AG10803 (cell line): ENCODE measurements at places on chromosomes 2 and 18.

DNA sequence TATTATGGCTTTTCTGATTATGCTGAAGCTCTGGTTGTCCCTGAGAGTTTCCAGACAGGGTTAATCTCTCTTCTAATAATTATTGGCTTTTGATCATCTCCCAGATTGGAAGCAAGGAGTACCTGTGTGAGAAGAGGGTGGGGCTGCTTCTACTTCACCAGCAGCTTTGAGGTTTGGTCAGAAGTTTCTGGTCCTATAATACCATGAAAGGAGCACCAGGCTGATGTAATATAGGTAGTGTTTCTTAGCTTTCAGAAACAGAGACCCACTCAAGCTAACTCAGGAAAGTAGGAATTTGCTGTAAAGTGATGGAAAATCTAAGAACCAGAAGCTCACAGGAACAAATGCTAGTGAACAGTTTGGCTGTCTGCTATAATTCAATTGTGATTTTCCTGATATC is 57.6 kb downstream of the SGPP2 start:
- DNase-seq, result no peak

GRCh38 chr18:59379772-59380522 is 20.9 kb upstream of the LMAN1 start:
- peak; percentile 70 for DNase-seq

GRCh38 chr2:105875241-105875640 is 130.5 kb downstream of the NCK2 start:
- DNase-seq, result no peak

DNA sequence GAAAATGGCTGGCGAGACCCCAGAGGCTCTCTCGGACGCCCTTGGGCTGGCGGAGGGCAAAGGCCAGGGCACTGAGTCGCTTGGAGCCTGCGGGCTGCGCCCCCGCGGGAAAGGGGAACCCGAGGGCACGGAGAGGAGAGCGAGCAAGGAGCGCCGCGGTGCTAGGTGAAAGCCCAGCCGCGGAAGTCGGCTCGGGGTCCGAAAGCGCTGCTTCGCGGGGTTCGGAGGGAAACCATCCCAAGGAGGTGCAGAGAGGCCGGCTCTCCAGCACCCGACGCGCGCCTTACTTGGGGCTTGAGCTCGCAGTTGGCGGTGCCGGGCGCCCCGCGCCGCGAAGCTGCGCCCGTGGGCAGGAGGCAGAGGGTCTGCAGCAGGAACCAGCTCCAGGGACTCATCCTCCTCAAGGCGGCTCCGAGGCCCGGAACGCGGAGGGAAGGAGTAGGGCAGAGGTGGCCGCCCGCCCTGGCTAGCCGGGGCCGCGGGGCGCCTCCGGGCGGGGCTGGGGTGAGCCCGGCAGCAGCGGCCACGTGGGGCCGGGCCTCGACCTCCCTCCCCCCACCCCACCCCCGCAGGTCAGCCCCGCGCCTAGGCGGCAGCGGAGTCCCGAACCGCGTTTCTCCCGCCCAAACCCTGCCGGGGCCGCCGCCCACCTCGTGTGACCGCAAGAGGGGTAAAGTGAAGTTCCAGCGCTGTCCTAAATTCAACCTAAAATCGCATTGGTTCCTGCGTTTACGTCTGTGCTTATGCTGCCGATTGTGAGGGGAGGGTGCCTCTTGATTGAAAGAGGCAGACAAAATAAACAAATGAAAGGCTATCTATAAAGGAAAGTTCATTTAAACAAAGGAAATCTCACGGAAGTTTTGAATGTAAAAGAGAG is at the start of gene TRABD2A:
TRABD2A (minus strand) TSS at position 440 of the 877 bp plus-strand sequence; CDS start at position 395, 45 bp downstream.
- DNase-seq, result no peak

- DNase-seq, result no peak
These were observed 58.2 kb downstream of the MYT1L start for GRCh38 chr2:2272841-2273240.

- DNase-seq, result no peak
These were observed 35.2 kb upstream of the TTC32 start for GRCh38 chr2:19937004-19937403.

- DNase-seq, result peak; percentile 87
These were observed 195.5 kb downstream of the CDCA7 start for GRCh38 chr2:173550143-173550542.
